Stimulated activated CD4-positive, alpha-beta T cell treated with anti-CD3 and anti-CD28 coated beads, Interleukin-1b, Interleukin-23, amount 100 ng/mL, for 1 hour (primary cell): ENCODE measurements at places on chromosomes 3 and 15.

DNA sequence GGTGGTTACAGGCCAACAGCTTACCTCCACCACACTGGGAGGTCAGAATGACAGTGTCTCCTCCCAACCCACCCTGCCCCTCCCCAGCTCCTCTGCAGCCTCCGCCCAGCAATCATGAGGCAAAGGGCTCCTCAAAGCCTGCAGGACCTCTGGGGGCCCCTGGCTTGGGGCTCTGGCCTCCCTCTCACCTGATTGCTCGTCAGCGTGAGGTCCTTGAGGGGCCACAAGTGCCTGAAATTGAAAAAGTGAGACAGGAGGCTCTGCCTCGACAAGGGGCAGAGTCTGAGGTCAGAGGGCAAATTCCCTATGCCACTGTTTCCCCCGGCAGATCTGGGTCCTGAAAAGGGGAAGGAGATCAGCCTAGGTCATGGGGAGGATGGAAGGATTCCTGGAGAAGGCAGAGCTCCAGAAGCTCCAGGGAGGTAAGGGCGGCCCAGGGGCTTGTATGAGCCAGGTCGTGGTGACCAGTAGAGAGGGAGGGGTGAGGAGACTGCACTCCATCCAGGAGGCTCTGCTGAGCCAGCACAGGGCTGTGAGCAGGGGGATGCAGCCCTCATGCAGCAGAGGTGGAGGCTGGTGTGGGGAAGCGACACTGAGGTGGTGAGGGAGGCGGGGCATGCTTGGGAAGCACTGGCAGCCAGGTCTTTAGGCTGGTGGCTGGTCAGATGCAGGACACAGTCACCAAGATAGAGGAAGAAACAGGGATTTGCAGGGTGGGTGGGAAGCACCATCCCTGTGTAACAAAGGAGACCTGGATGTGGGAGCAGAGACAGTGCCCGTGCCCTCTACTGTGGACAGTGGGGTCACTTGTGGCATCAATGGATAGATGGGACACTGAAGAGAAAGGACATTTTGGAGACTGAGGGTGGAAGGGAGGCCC is 20.1 kb downstream of the ALS2CL start:
- DNase-seq: no peak

DNA sequence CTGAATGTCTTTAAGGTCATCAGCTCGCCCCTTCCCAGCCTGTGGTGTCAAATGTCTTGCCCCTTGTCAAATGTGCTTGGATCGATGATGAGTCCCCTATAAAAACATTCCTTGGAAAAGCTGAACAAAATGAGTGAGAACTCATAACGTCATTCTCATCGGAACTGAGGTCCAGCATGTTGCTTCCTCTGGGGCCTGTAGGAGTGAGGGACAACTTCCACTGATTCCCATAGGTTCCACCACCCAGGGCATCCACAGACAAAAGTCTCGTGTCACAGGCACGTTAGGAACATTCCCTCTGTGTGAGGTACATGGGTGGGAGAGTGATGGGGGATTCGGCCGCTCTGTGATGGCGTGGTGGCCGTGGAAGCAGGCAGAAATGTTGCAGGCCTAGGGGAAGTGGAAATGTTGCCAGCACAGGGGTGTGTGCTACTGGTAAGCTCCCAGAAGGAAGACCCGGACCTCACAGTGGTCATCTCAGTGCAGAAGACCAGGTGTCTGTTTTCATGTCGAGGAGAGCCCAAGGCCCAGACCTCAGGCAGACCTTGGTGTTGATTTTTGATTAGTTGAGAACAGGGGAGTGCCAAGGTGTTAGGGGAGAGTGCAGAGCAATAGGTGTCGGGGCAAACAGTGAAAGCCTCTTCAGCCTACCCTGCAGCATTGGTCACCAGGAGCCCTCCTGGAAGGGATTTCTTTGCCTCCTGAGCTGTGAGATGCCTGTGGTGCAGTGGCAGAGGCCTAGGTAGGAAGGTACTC is 96.8 kb downstream of the SNRPN start:
- DNase-seq: no peak

GRCh38 chr3:13594991-13595421 is 46.1 kb downstream of the FBLN2 start:
- DNase-seq: no peak

DNA sequence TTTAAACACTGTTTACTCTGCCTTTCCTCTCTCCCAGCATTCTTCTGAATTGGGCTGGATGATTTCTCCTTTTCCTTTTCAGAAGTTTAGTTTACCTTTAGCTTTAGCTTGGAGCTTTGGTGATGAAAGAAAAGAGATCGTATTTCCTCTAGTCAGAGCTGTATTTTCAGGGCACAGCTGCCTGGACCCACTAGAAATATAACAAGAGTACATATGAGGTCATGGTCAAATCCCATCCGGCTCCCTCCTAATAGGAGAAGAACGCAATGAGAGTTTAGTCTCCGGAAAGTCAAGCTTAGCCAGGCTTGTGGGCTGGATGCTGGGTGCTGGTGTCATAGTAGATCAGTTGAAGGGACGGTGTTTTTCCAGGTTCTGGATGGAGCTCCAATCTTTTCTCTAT is 177.1 kb upstream of the PFN2 start:
- no peak for DNase-seq

DNA sequence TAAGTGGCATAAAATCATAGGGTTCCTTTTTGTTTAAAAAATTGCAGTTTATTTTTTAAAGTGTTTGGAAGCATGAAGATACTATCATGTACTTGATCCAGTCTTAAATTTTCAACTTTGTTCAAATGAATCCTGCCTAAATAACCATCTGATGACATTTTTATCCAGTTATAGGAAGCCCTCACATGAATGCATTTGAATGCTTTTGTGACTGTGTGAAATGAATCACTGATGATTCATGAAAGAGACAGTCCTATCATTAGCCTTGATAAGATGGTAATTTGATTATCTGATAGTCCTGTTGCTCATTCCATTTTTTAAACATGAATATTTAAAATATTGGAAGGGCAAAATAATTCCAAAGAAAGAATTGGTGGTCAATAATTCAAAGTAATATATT is 401.9 kb upstream of the ROBO2 start:
- DNase-seq: no peak

- DNase-seq: no peak
Measured at GRCh38 chr3:10434144-10434937, 71.0 kb downstream of the ATP2B2 start.

- DNase-seq: no peak
Measured at GRCh38 chr15:66682865-66683264, 19.2 kb upstream of the SMAD6 start.

- DNase-seq: no peak
Measured at GRCh38 chr3:73094129-73094528, 32.7 kb downstream of the EBLN2 start.

GRCh38 chr3:53941950-53942349 is 50.3 kb upstream of the SELENOK start:
- DNase-seq: no peak

DNA sequence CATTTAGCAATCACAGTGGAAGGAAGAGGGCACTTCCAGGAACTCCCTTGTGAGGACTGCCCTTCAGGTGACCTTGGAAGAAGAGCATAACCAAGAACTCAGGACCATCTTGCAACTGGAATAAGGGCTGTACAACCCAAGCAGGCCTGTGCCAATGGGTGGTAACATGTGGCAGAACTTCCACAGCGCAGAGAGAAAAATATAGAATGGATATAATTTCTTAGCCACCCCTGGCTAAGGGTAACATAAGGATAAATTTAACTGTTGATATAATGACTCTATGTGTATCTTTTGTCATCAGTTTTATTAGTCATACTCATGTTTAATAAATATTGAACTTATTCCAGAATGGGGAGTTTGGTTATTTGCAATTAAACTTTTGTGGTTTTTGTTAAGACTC is 13.4 kb upstream of the MFSD1 start:
- no peak for DNase-seq

DNA sequence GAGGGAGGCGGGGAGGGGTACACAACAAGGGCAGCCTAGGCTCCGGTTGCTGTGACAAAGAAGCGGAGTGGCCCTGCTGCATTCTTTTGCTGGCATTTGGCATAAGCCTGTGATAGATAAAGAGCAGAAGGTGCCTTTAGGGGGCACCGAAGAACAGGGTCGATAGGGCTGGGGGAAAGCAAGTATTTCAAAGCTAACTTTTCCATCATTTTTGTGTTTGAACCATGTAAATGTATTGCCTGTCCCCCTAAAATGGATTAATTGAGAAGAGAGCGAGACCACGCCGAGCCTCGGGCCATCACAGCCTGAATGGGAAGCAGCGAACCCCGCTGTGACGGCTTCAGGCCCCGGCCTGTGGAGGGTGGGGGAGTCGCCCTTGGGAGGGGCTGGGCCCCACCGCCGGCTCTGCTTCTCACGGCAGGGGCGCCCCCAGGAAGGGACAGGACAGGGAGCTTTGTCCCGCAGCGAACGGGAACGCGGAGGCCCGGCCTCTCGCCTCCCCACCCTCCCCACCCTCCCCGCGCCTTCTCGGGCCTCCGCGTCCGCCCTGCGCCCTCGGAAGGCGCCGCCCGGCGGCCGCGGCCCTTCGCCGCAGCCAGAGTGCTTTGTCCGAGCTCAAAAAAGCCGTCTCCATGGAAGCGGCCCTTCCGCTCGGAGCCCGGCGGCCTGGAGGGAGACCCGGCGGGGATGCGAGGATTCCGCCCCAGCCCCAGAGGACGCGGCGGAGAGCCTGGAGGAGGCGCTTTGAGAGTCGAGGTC is 32.4 kb upstream of the ALDH1L1 start:
- DNase-seq: no peak

GRCh38 chr3:4751029-4751501 is 228.2 kb upstream of the BHLHE40 start:
- DNase-seq: no peak

DNA sequence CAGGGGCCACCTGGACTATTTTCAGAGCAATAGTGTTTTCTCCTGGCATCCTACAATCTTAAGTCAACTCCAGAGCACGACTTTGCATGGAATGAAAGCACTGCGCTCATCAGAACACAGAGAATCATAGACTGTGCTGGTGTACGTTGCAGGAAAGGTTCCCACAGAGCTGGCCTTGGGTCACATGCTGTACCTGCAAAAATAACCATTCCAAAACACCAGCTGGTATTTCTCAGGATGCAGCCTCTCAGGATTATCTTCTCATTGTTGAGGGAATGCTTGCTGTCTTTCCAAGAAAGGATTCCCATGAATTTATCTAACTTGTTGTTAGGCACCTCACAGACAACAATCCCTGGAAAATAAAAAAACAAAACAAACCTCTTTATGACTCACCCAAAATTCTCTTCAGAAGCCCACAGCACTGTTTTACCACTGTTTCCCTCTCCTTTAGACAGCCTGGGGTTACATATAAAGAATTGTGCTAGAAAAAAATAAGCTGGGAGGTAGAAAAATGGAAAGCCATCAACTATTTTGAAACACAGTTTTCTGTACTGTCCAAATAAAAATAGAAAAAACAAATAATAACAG is 131.7 kb downstream of the ATP8B4 start:
- no peak for DNase-seq

DNA sequence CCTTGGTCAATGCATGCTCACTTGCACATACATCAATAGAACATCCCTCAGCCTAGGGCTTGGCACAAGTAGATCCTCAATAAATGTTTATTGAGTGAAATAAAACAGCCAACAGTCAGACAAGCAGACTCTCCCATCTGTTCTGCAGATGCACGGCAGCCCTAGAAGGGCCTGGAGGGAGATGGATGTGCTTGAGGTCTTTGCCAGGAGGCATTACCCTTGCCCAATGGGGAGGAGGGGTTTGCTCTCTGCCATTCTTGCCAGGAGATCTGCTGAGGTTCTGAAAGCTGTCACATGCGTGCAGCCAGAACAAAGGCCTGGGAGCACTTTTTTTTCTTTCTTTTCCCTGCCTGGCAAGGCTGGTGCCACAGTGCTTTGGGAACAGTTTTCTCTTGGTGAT is 349.3 kb upstream of the THRB start:
- no peak for DNase-seq

- DNase-seq: no peak
Measured at GRCh38 chr3:15164340-15164739, 41.7 kb upstream of the CAPN7 start.

- no peak for DNase-seq
Measured at GRCh38 chr3:78761126-78761525, 1006.7 kb downstream of the ROBO1 start.

- DNase-seq: no peak
Measured at GRCh38 chr3:133570937-133571320, 2.6 kb upstream of the CDV3 start.

DNA sequence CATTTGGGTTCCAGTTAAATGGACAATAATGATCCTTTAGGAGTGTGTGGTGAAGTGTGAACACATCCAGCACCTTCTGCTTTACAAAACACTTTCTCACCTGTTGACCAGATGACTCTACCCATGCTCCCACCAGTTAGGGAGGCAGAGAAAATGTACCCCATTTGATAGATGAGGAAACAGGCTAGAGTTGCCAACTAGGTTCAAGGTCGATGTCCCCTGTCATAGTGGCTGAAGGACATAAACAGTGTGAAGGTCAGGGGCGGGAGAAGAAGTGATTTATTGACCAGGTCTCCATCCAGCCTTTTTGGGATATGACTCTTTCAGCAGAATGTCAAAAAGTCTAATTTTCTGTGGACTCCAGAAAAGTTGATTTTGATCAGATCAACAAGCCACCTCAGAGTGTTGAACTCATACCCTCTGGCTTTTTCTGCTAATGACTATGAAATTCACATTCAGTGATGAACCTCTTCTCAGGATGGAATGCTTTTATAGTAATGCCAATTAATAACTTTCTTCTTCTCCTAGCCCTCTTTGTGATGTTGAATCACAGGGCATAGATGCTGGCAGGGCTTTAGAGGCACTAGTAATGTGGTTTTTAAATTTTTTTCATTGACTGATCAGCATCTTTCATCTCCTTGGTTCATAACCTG is 57.5 kb downstream of the CPN2 start:
- DNase-seq: no peak

DNA sequence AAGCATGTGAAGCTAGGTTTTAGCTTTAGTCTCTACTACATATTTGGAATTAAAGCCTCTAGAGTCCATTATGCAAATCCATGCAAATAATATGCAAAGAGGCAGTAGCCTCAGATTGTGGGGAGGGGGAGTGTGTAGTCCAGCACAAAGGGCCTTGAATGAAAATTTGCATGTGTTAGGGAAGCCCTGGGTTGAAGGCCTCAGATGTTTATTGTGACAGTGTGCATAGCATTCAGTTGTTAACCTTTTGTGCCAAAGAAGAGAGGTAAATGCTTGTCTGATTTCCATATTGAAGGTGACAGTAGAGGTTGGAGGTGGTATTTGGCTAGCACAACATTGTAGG is 24.5 kb upstream of the BFSP2 start:
- DNase-seq: no peak

DNA sequence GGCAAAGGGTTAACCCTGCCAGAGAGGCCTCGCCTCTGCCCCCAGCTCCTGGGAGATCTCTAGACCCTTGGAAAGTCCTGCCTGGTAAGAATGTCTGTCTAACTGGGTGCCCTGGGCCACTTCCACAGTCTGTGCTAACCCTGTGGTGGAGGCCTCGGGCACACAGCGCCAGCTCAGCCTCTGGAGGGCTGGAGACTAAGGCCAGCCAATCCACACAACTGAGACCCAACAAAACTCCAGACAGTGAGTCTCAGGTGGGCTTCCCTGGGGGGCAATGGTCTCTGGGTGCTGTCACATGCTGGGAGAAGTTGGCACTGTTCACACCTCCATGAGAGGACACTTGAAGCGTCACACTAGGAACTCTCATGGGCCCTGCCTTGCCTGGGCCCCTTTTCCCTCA is 19.5 kb downstream of the ZXDC start:
- no peak for DNase-seq

GRCh38 chr3:173548261-173548660 is 150.7 kb downstream of the NLGN1 start:
- DNase-seq: no peak

GRCh38 chr3:73509816-73510215 is 114.9 kb downstream of the PDZRN3 start:
- no peak for DNase-seq

GRCh38 chr3:49523756-49524747 is 30.2 kb upstream of the BSN start:
- no peak for DNase-seq

- DNase-seq: no peak
Measured at GRCh38 chr3:98552232-98553020, 20.6 kb downstream of the GPR15 start.
